ENCODE measurements at places on chromosomes 11 and 22.

DNA sequence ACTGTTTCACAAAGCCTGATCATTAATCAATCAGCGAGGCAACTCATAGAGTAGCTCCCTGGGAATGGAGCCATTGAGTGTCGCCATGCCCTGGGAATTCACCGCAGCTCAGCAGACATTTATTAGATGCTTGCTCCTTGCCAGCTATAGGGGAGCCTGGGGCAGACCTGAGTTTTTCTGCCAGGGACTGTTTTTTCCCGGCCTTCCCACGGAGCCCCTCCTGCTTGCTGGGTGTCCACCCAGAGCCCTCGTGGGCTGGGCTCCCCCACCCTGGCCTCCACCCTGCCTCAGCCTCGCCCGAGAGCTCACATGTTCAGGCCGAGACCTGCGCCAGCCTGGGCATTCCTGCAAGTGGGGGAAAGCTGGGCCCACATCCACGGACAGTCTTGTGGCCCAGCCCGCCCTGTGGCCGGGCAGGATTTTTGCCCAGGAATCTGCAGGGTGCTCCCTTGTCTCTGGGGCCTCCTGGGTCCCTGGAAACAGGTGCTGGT, 64.9 kb downstream of the SMIM38 start:
- no peak for DNase-seq

DNA sequence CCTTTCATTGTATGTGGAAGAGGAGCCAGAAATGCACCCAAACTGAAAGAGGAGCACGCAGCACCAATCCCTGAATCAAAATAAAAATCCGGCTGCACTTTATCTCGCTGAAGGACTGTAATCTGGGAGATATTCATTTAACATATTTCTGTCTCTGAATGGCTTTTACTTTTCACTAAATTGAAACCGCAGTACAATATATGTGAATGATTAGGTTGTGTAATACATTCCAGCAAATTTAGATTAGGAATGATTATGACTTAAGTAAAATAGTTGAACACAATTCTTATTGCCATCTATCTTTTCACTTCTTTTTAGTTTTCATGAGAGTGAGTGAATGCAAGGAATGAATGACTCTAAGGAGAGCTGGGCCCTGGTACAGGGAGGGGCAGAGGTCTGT, 232.1 kb downstream of the ST3GAL4 start:
- DNase-seq, result no peak

GRCh38 chr22:17905445-17905844, 118.9 kb downstream of the MICAL3 start:
- DNase-seq, result no peak

DNA sequence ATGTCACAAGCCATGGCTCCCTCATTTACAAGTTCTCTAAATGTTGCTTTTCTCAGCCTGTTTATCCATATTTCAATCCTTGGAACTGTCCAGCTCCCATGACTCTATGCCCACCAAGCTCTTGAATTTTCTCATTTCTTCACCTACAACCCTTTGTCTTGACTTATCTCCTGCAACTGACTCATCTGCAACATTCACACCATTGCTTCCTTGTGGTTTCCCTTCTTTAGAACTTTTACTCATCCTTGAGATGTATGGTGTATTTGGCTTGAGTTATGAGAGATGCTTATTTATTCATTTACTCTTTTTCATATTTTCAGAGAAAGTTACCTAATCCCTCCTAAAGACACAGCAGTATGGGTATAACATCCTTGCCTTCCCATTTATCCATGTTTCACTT, 18.8 kb downstream of the TRIM34 start:
- DNase-seq, result no peak

All from kidney capillary endothelial cell (primary cell).